ENCODE measurements at places on chromosomes 1 and 21. TPM values are rescaled to one million over a fixed set of nuclear protein-coding genes. Genes with fewer than 3 reads are reported as not detected.

SLC1A7 gene
- not detected for total RNA-seq

SLC5A9 gene
- not detected for total RNA-seq

TESK2 gene
- total RNA-seq: 0.23 TPM

CR1 gene
- not detected for total RNA-seq

LHX8 gene
- 0.91 TPM for total RNA-seq

TTC22 gene
- total RNA-seq: not detected

CFAP45 gene
- 0.94 TPM for total RNA-seq

SLC9A1 gene
- total RNA-seq: 15.4 TPM

TOE1 gene
- 12.5 TPM for total RNA-seq

PHTF1 gene
- 14.6 TPM for total RNA-seq

LCK gene
- total RNA-seq: not detected

CLK2 gene
- total RNA-seq: 32.8 TPM

BTBD8 gene
- 0.58 TPM for total RNA-seq

SPRR2D gene
- total RNA-seq: not detected

ITGB2 gene
- total RNA-seq: 0.70 TPM

SERPINC1 gene
- not detected for total RNA-seq

CFAP107 gene
- not detected for total RNA-seq

SNAP47 gene
- total RNA-seq: 28.6 TPM

FLG2 gene
- not detected for total RNA-seq

TMEM269 gene
- 0.15 TPM for total RNA-seq

FNDC5 gene
- 0.20 TPM for total RNA-seq

LHX4 gene
- total RNA-seq: 0.27 TPM

GNAT2 gene
- 0.17 TPM for total RNA-seq

CD1E gene
- total RNA-seq: not detected

INKA2 gene
- 2.5 TPM for total RNA-seq
